Activated CD4-positive, alpha-beta memory T cell treated with anti-CD3 and anti-CD28 coated beads, Interleukin-2, amount 10 ng/mL, durations not matched to agents 7 days and 5 days (primary cell): ENCODE measurements at places on chromosomes 4 and X.

- no peak for DNase-seq
Measured at GRCh38 chr4:151961456-151961855, 200.6 kb upstream of the GATB start.

- no peak for DNase-seq
Measured at GRCh38 chrX:2451501-2452316, 49.1 kb downstream of the DHRSX start.

DNA sequence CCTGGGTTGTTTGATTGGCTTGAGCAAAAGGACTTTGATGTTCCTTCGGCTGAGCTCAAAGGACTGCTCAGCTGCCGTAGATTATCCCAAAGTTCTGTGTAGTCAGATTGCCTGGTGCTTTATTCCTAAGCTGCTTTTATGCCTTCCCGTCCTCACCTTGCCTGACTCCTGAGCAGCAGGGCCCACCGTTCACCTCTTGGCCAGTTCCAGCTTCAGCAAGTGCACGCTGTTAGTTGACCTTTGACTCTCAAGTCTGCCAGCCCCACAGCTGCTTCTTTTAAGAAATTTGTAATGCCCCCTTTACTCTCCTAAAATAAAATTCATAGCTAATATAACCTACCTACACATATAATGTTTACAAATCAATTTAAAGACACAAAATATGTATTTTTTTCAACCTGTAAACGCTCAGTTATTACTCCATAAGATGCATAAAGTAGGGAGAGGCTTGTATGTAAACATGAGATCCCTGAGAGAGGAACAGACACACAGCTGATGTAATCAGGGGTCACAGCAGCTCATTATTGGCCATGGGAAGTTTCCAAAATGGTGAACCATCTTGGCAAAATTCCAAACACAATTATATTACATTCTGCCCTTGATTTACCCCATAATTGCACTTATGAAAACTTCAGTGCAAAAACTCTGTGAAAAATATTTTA is 28.6 kb downstream of the UCHL1 start:
- no peak for DNase-seq

GRCh38 chr4:78930016-78930629 is 9.1 kb downstream of the PAQR3 start:
- no peak for DNase-seq

DNA sequence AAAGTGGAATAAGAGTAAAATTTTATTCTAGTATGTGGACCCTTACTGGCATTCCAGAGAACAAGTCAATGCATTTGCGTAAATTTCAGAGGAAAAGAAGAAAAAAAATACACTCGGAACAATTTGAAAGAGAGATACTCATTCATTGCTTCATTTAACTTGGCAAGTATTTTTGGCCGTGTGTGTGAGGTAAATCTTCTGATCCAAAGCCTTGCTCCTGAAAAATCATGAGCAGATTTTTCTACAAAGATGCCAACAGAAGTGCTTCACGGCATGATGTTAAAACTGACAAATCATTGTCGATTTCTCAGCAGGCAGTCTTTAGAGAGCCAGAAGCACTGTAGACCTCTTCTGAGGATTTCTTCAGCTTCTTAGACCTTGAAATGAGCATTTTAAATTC is 194.0 kb downstream of the COX18 start:
- DNase-seq, result no peak

- DNase-seq, result no peak
Measured at GRCh38 chr4:173434231-173434630, 35.3 kb upstream of the SCRG1 start.

DNA sequence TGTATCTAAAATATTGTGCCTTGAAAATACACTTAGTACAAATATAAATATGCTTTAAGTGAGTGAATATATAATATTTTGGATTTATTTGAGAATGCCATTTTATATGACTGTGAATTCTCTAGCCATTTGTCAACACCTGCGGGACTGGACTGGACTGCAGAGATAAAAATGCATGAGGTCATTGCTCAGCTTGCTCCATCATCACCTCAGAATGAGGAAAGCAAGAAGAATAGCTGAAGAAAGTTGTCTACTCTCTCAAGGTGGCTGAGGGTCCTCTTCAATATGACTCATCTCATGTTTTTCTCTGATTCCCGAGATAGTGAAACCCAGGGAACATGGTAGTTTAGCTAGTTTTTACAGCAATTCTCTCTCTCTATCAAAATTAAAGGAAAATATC is 732.5 kb upstream of the AGA start:
- DNase-seq, result no peak

DNA sequence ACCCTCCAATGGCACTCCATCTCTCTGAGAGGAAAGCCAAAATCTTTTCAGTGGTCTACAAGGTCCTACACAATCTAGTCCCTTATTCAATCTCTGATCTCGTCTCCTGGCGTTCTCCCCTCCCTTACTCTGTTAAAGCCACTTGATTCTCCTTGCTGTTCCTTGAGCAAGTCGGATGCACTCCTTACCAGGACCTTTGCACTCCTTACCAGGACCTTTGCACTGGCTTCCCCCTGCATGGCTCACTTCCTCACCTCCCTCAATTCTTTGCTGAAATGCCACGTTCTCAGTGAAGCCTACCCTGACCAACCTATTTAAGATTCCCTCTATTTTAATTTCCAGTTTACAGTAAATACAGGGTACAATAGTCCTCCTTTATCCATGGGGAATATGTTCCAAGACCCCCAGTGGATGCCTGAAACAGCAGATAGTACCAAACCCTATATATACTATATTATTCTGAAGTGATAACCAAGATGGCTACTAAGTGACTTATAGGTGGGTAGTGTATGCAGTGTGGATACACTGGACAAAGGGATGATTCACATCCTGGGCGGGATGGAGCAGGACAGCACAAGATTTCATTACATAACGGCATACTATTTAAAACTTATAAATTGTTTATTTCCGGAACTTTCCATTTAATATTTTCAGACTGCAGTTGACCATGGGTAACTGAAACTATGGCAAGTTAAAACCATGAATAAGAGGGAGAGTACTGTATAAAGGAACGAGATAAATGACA is 6.5 kb upstream of the DLG3 start:
- DNase-seq, result no peak

DNA sequence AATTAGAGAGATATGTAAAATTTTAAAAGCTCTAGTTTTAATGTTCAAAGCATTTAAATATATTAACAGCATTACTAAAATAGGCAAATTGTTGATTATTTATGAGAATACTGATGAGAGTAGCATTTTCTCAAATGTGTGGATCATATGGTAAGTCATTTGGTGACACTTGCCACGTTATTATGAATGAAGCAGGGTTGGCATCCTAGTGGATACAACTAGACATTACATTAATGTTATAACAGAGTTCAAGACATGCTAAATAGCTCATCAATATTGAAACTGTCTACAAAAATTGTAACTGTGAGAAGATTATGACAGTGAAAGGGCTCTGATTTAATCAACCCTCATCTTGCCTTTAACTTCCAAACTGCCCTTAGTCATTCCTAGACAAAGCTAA is 171.1 kb downstream of the PDGFC start:
- DNase-seq, result no peak

- DNase-seq, result peak; percentile 15
Measured at GRCh38 chr4:1402516-1403091, 3.6 kb downstream of the NKX1-1 start.

GRCh38 chrX:134173541-134174272 is 63.3 kb upstream of the CCDC160 start:
- DNase-seq, result peak; percentile 25

- DNase-seq, result no peak
Measured at GRCh38 chrX:140709421-140709846, at the start of gene LINC00632. LINC00632 (plus strand) TSS chrX:140709759.

- DNase-seq, result no peak
Measured at GRCh38 chrX:150268839-150269355, 94.2 kb upstream of the MAMLD1 start.

- peak; percentile 33 for DNase-seq
Measured at GRCh38 chrX:40107291-40108161, 9.8 kb upstream of the BCOR start.

DNA sequence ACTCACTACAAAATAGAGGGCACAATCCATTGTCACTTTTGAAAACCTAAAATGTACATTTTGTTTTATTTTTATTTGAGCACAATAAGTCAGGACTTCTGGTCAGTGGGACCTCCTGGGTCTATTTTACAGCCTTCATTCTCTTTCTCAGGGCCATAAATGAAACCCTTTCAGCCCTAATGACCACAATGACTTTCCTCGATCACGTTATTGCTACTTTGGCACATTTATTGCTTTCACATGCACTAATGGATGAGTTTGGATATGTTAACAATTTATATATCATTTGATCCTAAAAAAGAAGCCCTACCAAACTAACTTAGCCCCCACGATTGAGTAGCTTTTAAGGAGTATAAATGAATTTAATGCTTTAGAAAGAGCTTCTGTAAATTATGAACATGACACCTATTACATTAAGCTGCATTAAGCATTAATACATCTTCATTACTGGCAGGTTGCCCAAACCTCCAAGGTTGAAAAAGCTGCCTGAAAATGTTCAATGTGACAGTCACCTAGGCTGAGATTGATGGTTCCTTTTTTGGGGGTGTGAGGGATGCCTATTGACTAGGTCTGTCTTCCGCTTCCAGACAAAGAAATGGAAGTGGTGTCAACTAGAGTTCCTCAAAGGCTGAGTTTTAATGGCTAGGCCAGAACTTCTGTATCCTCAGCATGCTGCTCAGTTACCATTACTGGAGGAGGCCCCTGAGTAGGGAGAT is 296.4 kb downstream of the GPAT3 start:
- no peak for DNase-seq

GRCh38 chrX:73838123-73838522 is 275.1 kb downstream of the CHIC1 start:
- no peak for DNase-seq

- no peak for DNase-seq
Measured at GRCh38 chr4:182139491-182139890, 103.7 kb upstream of the TENM3 start.
